ENCODE measurements at places on chromosomes 5 and 9. TPM values are rescaled to one million over a fixed set of nuclear protein-coding genes. Genes with fewer than 3 reads are reported as not detected.

GRCh38 chr5:4868140-4868735 is 271.9 kb upstream of the ADAMTS16 start:
- no peak for DNase-seq

DNA sequence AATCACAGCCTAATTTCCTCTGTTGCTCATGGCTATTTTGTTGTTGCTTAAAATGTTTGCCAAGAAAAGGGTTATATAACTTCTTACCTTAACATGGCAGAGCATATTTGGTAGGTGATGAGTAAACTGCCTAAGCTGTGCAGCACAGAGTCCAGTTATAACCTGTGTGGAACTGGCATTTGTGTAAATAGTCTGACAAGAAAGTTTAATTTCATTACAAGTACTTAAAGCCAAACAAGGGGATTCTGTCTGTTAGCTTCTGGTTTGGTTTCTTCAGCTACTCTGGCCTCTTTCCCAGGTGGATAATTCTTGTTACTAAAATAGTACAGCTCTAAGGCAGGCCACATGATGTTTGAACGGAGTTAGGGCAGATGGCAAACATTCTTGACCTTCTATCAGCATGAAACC is 72.2 kb downstream of the PTCD2 start:
- no peak for DNase-seq

GRCh38 chr9:88429595-88430430 is 41.6 kb downstream of the SPIN1 start:
- no peak for DNase-seq

- DNase-seq, result no peak
These were observed 22.5 kb upstream of the SHB start for GRCh38 chr9:38091310-38092199.

GRCh38 chr9:131734165-131734610 is 5.7 kb downstream of the RAPGEF1 start:
- no peak for DNase-seq

DNA sequence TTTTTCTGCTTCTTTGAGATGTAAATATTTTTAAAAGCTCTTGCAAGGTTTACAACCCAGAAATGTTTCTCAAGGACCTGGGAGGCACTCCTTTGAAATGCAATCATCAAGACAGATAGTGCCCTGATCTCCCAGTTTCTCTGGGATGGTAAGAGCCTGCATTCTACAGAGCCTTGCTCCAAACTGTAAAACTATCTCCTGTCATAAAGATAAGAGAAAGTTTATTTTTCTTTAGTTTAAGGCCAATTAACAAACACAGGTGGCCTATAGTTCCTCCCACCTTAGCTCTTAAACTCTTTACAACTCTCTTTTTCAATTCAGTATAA is 1231.1 kb upstream of the NUDT12 start:
- DNase-seq, result no peak

DNA sequence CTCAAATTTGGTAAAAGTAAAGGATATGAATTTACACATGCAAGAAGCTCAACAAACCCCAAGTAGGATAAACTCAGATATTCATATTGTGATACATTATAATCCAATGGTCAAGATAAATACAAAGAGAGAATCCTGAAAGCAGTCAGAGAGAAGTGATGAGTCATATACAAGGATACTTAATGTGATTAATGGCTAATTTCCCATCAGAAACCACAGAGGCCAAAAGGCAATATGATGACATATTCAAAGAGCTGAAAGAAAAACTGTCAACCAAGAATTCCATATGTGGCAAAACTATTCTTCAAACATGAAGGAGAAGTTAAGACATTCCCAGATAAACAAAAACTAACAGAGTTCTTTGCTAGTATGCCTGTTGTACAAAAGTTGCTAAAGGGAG is 19.5 kb upstream of the IRF1 start:
- DNase-seq, result peak; percentile 72

DNA sequence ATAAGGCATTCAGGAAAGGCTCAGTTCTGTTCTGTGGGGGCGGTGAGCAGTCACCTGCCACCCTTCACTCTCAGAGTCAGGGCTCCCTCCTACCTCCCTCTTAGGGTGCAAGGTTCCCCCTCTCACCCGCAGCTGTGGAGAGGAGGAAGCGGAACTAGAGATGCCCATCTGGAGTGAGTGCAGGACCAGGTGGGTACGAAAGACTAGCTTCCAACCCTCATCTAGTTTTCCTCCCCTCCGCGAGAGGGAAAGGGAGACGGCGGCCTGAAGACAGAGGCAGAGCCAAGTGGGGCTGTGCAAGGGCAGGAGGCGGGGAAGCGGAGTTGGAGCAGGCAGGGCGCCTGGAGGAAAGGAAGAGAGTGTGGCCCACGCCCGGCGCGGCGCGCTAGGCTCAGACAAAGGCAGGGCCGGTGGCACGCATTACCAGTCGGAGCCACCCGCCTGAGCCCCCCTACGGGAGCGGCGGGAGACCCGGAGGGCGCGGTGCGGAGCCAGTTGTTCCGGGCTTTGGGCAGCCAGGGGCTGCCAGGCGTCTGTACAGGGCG is 7.3 kb downstream of the PRR7 start:
- DNase-seq, result no peak

DNA sequence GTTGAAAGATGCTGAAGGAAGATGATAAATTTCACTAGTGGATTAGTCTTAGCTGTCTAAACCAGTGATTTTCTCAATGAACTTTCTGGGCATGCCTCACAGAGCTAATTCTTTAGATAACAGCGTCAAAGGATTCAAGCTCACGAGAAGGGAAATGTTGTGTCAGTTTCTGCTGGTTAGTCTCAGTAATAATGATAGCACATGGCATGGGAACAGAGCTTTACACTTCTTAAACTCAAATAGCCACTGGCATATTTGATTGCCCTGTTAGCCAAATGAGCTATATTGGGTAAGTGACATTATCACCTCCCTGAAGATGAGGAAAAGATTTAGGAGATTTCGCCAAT is 139.3 kb upstream of the NR3C1 start:
- no peak for DNase-seq

DNA sequence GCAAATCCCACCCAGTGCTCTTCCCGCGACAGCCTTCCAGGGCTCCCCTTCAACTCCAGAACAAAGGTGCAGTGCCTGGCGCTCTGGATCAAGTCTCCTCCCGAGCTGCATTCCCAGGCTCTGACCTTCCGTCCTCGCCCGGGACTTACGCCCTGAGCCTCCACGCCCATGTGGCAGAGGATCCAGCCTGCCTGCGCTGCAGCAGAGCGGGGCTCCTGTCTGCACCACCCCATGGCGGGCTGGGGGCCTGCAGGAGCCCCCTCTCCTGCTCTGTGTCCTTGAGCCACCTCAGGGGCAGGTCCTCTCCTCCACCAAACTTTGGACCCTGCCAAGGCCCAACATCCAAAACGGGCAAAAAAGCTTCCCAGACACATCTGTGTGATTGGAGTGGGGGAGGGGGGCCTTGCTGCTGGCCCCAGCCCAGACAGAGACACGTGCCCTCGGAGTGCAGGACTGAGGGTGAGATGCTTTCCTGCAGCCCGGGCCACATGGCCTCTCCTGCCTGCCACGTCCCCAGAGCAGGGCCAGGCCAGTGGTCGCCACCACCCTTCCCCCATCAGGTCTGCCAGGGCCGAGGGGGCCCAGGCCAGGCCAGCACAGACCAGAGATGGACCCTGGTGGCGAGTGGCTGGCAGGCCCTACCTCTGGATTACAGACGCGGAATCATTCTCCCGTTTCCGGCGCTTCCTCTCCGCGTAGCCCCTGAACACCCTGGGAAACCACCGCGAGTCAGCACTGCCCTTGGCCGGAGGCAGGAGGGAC is 4.4 kb downstream of the NSMF start:
- no peak for DNase-seq

- DNase-seq, result peak; percentile 75
These were observed 29.8 kb upstream of the GGTA1 start for GRCh38 chr9:121529237-121529987.

DNA sequence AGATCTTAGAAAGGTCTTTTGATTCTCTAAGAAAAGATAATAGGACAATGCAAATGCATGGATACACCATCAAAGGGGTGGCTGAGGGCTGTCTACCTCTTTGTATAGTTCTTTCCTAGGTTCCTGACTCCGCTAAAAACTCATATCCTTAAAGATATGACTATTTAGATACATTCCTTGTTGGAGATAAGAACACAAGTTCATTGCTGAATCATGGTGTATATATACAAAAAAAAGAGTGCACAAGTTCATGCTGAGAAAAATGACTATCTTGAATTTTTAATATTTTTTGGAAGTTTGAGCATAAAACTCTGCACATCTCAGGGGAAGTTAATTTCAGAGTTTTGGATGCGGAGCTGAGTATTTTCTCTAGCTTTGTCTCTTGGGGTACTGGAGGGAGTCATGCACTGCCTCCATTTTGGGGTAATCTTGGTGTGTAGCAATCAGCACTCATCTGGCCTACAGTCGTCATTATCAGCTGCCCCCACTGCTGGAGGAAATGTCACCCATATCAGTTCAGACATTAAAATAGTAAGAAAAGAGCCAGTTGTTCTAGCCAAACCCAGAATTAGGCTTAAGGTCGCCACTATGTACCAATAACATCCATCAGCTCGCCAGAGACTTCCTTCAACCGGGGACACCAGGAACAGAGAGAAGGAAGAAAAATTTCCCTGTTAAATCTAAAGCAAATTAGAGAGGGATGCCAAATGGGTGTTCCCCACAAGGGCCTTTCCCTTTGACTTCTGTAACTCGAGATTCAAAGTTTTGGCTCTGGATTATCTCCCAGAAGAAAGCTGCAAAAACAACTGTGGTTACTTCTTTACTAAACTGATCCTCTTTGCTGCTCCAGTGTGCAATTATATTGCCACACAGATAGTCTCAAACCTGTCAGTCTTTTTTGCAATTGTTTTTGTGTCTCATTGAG is 49.0 kb downstream of the PTTG1 start:
- no peak for DNase-seq

- no peak for DNase-seq
These were observed 410.8 kb upstream of the MEF2C start for GRCh38 chr5:89293810-89294209.

DNA sequence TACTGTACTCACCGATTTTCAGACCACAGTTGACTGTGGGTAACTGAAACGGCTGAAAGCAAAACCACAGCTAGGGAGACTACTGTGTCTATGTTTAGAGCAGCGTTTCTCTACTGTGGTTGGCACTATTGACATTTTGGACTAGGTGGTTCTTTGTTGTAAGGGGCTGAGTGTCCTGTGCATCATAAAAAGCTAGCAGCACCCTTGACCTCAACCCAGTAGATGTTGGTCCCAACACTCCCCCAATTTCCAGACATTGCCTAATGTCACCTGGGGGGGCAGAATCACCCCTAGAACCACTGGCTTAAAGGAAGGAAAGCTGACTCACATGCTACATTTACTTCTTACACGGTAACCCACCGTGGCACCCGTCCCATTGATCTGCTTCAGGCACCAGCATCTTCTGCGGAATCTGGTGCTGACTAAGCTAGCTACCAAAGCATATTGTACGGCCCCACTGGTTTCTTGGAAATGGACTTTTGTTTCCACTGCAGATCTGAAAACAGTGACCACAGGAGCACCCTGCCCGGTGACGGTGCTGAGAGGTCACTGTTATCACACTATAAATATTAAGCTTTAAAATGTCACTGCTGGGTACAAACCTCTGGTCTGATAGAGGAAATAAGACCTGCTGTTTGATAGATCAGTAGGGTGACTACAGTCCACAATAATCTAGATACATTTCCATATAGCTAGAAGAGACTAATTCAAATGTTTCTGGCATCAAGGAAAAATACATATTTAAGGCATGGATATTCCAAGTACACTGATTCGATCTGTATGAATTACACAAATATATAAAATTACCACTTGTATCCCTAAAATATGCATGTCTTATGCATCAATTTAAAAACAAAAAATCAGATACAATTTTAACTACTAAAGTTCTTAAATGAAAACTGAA is 151.4 kb downstream of the HSD17B3 start:
- no peak for DNase-seq

GRCh38 chr5:141485321-141486055 is 658 bp downstream of the PCDHGC4 start:
- DNase-seq, result no peak

DNA sequence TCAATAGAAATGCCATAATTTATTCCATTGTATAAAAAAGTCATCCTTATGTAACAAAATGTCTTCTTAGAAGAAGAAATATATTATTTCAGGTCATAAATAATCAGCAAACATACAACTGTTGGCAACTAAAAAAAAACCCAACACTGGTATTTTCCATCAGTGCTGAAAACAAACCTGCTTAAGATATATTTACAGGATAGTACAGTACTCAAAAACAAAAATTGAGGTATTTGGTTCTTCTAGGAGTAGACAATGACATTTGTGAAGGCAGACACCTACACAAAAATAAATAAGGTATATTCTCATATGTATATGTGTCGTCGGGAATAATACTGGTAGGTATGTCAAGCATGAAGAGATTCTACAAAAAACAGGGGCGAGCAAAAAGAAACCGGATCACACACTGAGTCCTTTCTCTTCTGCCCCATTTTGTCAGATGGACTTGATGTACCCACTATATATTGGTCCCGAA is 2.9 kb downstream of the DUSP1 start:
- no peak for DNase-seq

- DNase-seq, result peak; percentile 40
These were observed 79.2 kb upstream of the SPRY4 start for GRCh38 chr5:142404046-142404477.

- DNase-seq, result peak; percentile 29
These were observed 75.4 kb upstream of the SELENOP start for GRCh38 chr5:42887097-42887496.

- no peak for DNase-seq
These were observed 12.4 kb upstream of the MAML1 start for GRCh38 chr5:179720222-179720621.

ARHGEF39 gene
- polyA plus RNA-seq, result 4.9 TPM

NRG2 gene
- polyA plus RNA-seq, result 0.20 TPM

ENHO gene
- polyA plus RNA-seq, result 0.13 TPM

HTR1A gene
- polyA plus RNA-seq, result not detected

SLC6A18 gene
- not detected for polyA plus RNA-seq

CLK4 gene
- 3.0 TPM for polyA plus RNA-seq

FBXO4 gene
- 6.1 TPM for polyA plus RNA-seq

GLRA1 gene
- not detected for polyA plus RNA-seq

NME5 gene
- 0.10 TPM for polyA plus RNA-seq

PBX3 gene
- polyA plus RNA-seq, result 9.5 TPM

SLC2A6 gene
- polyA plus RNA-seq, result 37.1 TPM

RASEF gene
- not detected for polyA plus RNA-seq

CDH12 gene
- not detected for polyA plus RNA-seq

IL4 gene
- polyA plus RNA-seq, result not detected

GADD45G gene
- polyA plus RNA-seq, result not detected

FAM240B gene
- polyA plus RNA-seq, result not detected

Data from foreskin keratinocyte (primary cell).